IMR-90 (cell line): ENCODE measurements at places on chromosomes 5 and 9. TPM values are rescaled to one million over a fixed set of nuclear protein-coding genes. Genes with fewer than 3 reads are reported as not detected.

SV2C gene
- total RNA-seq = not detected in 2 replicates

GLRA1 gene
- not detected in 2 replicates for total RNA-seq

SLC9A3 gene
- total RNA-seq = 0.56 and 0.72 TPM in 2 replicates

GRCh38 chr5:42321785-42322184, 101.5 kb upstream of the GHR start:
- no peak for DNase-seq

DNA sequence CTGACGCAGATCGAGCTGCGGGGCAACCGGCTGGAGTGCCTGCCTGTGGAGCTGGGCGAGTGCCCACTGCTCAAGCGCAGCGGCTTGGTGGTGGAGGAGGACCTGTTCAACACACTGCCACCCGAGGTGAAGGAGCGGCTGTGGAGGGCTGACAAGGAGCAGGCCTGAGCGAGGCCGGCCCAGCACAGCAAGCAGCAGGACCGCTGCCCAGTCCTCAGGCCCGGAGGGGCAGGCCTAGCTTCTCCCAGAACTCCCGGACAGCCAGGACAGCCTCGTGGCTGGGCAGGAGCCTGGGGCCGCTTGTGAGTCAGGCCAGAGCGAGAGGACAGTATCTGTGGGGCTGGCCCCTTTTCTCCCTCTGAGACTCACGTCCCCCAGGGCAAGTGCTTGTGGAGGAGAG, 4.6 kb upstream of the PHYHD1 start:
- no peak for DNase-seq

- no peak for DNase-seq
Observed at GRCh38 chr9:34452568-34452967, 5.8 kb downstream of the FAM219A start.

- DNase-seq = no peak
Observed at GRCh38 chr5:26649000-26649399, 389.4 kb downstream of the CDH9 start.

DNA sequence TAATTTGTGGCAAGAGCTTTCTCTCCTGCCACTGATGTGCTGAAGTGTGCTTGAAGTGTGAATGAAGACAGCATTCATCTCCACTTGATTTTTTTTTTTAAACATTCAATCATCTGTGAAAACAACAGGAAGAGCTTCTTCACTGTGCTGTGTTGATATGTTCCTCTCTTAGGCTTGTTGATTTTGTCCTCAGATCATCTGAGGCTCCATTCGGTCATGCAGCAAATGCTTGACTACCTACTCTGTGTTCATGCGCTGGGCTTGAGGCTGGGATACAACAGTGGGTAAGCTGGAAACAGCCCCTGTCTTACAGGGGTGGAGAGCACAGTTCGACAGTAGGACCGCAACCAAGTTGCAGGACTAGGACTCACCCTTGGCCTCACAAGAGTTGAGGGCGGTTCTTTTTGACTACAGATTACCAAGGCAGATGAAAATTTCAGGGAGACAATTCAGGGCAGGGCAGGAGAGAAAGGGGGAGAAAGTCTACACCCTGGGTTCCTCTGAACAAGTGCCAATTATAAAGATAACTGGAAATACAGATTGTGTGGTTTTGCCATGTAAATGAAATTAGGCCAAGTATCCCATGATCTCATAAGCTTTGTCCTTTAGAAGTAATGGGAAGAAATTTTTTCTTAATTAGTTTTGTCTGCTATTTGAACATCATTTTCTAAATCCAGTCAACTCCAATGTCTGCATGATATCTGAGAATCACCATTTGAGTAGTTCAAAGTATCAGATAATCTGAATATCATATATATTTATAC, 31.0 kb upstream of the F2R start:
- DNase-seq = no peak

DNA sequence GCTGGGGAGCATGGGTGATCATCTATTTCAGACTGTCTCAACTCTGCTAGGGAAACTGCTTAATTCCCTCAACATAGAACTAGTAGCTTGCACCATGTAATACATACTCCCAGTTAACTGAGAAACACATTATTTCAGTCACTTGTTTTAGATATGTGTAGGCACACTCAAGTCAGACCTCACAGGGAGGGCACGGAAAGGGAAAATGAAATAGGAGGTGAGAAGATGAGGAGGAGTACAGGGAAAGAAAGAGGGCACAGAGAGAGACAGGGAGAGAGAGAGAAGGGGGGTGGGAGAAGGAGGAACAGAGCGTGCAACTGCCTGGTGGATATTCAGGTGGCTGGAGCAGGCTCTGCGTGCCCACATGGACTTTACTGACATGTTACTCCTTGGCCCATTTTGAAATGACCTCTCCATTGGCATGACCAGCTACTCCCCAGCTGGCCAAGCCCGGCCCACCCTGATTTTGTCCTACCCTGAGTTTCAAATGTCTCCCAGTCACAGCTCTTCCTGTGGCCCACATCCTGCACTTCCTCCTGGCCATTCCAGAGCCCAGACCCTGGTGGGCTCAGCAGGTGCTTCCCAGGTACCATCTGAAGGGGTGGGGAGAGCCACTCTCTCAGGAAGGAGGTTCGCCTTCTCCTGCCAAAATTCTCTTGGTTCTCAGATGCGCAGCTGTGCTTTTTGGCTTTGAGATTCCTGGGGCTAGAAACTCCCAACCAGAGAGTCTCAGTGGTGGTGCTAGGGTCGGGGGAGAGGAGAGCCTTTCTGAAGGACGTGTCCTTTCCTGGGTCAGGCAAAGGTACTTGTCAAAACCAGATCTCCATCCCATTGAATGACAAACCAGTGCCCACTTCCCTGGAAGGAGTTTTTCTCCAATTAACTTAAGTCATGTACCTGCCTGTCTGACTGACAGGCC, 229.4 kb downstream of the FSTL4 start:
- DNase-seq = no peak

ZFP37 gene
- total RNA-seq = 3.6 and 4.4 TPM in 2 replicates

DNA sequence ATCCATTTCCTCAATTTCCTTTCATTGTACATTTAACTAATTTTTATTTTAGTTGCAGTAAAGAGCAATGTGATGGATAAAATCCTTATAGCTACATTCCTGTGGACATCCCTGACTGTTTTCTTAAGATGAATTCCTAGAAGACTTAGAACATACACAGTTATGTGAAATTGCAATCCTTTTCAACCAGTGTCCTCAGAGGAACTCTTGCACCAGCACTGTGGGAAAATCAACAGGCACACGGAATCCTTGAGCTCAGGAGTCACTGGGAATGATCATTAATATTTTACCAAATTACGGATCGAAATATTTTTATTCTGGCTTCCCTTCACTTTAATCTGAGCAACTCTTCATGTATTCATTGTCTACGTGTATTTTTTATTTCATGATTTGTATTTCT, 901.9 kb upstream of the WWC1 start:
- DNase-seq = peak; percentile 0

DNA sequence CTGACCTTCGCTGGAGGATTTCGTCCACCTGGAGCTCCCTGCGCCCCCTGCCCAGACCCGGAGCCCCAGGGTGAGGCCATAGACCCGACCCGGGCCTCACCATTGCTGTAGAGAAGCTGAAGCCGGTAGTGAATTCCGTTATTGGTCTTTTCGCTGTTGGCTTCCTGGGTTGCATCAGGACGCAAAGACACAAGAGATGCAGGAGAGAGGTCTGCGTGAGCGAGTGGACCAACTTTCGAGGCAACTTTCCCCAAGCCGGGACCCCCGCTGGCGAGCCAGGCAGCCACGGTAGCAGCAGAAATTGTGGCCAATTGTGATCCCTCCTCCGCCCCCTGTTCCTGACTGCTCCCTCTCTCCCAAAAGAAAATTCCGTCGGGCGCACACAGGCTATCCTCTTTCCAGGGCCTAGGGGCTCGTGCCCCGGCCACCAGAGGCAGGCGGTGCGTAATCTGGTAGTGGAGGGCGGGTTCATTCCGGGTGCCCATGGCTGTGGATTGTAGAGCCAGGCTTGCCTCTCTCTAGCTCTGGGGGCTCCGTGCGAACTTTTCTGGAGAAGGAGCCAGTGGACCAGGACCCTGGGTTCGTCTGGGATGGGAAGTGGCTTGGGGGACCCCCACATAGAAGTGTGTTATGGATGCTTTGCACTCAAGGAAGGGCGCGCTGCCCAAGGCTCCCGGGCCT, 3.3 kb downstream of the EBF1 start:
- no peak for DNase-seq
